ENCODE measurements at places on chromosomes 3 and 15.
A peak's percentile ranks its signal among the peaks of the same experiment; 100 is the strongest.

GRCh38 chr3:43770426-43771103 lies 79.8 kb downstream of the ABHD5 start:
- DNase-seq = no peak

DNA sequence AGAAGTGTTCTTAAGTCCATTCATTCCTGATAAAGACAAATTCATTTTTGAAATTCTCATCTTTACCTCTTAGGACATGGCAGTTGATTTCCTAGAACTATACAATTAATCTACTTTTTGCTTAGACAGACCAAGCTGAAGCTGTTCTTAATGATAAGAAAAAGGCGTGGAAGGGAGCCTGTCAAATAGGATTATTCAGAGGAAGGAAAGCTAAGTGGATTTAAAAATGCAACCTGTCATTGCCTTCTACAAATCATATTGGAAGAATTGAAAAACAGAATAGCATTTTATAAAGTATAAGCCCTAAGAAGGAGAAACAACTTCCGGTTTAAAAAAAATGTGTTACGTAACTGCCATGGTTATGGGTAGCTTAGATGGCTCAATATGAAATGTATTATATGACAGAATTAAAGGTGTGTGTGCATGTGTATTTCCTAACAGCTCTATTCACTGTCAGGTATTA lies 81.2 kb upstream of the RAP2B start:
- no peak for DNase-seq

GRCh38 chr3:177641206-177641605 lies 443.9 kb upstream of the TBL1XR1 start:
- DNase-seq = no peak

- no peak for DNase-seq
Measured at GRCh38 chr3:185813691-185814215, 11.1 kb downstream of the IGF2BP2 start.

DNA sequence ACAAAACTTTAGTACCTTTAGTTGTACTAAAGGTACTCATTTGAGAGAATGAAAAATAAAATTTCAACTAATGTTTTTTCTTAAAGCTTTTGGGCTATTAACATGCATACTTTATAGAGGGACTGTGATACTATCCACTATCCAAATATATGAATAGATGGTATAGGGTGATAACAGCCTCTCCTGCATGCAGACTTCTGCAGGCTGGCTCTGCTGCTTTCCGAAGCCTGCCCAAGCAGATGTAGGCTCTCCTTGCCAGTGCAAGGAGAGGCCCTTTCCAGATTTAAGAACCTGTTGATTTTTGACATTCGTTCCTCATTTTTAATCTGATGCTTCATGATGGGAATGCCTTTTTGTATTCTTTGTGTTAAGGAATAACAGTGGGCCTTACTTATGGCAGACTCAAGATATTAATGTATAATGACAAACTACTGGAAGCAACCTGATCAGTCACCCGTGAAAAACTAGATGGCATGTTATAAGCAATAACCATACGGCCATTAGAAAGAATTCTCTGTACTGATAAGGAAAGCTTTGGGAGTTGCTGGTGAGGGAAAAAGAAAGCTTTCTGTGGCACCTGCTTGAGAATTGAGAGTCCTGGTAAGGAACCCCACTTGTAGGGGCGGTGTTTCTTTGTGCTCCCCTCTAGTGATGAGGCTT lies 181.7 kb downstream of the TP63 start:
- DNase-seq = no peak

DNA sequence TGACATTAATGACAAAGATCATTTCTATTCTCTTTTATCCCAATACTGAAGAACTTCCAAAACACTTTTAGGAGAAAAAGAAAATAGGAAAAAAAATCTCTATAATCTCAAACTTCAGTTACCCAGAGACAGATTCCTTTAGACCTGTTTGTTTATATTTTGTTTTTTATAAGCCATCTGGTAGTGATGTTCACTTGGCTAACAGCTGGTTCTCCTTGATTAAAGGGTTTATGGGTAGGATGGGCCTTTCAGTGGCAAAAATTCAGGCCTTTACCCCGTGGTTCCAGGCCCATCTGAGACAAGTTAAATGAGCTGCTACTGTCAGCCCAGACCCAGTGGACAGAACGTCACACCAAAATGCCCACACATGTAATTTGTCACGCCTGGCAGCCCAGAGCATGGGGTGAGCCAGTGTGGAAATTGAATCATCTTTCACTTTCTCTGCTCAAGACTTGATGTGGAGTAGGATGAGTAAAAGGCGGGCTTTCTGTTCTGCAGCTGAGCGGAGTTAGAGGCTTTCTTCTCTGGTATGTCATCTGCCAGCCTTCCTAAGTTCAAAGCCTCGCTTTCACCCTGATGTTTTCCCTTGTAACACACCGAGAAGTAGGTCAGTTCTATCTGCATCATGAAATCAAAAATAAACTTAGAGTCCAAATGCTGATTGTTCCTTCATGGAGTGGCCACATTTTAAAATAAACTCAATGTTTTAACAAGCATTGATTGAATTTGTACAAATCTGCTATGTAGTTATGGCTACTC lies 62.5 kb upstream of the SKOR1 start:
- DNase-seq = no peak

- DNase-seq = no peak
Measured at GRCh38 chr15:59373215-59373614, 544 bp upstream of the MYO1E start.

GRCh38 chr15:59369597-59369996 lies 3.1 kb downstream of the MYO1E start:
- DNase-seq = no peak

- DNase-seq = no peak
Measured at GRCh38 chr3:195929452-195929851, 21.1 kb upstream of the TNK2 start.

- no peak for DNase-seq
Measured at GRCh38 chr3:31377045-31377642, 155.6 kb upstream of the STT3B start.

GRCh38 chr3:102225407-102226132 lies 209.2 kb upstream of the ZPLD1 start:
- no peak for DNase-seq

DNA sequence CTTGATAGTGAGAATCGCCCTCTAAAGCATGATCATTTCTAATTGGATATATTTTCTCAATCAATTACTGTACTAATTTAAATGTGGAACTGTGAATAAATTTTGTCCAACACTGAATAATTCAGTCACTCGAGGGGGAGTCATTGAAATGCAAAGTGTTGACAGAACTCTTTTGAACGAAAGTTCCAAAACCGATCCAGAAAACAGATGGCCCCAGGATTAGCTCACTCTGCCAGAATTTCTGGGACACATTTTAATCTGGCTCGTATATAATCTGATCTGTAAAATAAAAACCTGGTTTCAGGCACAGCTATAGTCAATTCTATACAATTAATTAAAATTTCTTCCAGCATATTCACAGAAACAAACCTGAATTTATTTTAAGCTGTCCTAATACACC lies 580.4 kb downstream of the ROBO1 start:
- DNase-seq = no peak

DNA sequence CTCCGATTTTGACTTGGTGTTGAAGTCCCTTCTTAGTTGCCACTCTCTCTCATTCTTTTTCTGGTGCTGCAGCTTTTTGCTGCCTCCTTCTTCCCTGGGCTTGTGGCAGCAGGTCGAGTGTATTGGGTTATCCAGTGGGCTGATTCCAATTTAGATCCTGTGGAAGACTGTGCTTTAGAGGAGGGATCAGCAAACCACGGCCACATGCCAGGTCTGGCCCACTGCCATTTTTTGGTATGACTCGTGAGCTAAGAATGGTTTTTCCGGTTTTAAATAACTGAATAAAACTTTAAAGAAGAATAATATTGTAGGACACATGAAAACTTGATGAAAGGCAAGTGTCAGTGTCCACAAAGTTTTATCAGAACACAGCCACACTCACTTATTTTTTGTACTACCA lies 330.5 kb downstream of the ROBO2 start:
- DNase-seq = no peak

- no peak for DNase-seq
Measured at GRCh38 chr15:98289747-98290146, 329.2 kb downstream of the ARRDC4 start.

DNA sequence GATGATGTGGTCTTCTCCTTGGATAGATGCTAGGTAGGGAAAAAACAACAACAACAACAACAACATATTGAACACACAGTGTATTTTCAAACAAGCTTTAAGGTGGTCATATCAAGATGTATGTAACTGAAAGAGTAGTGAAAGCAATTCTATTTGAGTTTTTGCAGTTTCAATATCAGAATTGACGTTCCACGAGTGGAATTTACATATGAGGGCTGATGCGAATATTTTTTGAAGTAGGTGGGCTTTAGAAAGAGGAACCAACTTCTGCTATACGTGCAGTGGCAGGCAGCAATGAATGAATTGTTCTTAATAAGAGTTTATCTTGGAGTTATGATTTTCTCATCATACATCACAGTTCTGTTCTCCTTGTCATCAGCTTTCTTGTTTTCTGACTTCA lies 151.9 kb upstream of the CNTN3 start:
- no peak for DNase-seq

- DNase-seq = no peak
Measured at GRCh38 chr3:129888771-129889170, 4.7 kb downstream of the TMCC1 start.

DNA sequence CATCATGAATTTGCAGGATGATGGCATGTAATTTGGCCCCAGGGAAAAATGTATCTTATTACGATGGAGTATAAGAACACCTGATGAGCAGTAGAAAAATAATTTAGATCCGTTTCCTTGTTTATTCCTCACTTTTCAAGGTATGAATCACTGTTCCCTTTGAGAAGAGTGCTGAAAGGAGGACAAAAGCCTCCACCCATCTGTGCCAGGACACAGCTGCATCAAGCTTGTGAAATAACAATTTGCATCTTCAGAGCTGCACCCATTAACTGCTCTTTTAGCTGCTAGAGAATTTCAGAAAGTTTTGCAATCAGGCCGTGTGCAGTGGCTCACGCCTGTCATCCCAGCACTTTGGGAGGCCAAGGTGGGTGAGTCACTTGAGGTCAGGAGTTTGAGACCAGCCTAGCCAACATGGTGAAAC lies 9.6 kb downstream of the CLDND1 start:
- no peak for DNase-seq

DNA sequence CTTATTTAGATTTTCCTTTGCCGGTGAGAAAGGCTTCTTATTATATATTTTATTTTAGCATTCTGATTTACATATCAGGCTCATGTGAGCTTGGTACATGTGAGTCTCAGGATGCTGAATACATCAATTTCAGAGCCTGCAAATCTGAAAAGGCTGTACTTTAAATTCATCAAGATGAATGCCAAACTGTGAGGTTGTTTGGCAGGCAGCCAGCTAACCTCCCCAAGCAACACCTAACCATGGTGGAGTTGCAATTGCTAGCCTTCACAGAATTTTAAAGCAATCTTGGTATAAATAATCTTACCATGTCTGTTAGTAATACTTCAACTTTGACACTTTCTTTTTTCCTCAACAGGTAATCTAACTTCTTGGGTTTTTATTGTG lies 252.5 kb downstream of the CDIN1 start:
- DNase-seq = no peak

- no peak for DNase-seq
Measured at GRCh38 chr3:126476166-126477060, 722 bp upstream of the ZXDC start.

GRCh38 chr3:36992806-36993325 lies at the start of gene EPM2AIP1:
Gene EPM2AIP1 (minus strand): TSS chr3:36993131. CDS start chr3:36993077, 54 bp downstream.
- DNase-seq = peak; percentile 5

DNA sequence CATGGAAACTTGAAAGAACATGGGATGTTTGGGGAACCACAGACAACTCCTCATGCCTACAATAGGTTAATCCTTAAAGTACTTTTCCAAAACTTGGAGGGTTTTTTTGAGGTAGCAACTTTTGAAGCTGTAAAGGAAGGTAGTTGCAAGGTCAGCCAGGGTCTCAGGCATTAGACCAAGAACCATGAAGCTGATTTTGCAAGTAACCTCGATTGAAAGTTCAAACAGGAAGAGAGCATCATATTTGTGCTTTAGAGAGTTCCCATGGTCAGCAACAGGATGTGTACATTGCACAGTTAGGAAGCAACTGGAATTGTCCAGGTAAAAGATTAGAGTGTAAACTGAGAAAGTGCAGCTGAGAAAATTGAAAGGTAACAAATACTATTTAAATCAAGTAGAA lies 199.8 kb upstream of the NR2F2 start:
- DNase-seq = no peak

DNA sequence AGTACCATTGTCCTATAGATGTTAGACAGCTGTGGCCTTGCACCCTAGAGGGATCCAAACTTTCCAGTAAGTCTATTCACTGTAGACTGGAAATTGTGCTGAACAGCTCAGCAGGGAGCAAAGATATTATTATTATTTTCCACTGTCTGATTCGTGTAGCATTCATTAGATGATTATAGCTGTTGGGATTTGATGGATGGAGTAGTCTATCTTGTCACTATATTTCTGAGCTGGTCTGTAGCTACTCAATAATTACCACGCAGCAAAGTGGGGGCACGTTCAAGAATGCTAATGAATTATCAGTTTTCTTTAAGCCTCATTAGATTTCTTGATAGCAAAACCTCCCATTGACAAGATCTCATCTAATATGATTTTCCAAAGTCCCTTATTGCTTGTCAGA lies 113.2 kb downstream of the RTP4 start:
- DNase-seq = no peak

- no peak for DNase-seq
Measured at GRCh38 chr3:132445817-132446216, 28.5 kb downstream of the DNAJC13 start.

DNA sequence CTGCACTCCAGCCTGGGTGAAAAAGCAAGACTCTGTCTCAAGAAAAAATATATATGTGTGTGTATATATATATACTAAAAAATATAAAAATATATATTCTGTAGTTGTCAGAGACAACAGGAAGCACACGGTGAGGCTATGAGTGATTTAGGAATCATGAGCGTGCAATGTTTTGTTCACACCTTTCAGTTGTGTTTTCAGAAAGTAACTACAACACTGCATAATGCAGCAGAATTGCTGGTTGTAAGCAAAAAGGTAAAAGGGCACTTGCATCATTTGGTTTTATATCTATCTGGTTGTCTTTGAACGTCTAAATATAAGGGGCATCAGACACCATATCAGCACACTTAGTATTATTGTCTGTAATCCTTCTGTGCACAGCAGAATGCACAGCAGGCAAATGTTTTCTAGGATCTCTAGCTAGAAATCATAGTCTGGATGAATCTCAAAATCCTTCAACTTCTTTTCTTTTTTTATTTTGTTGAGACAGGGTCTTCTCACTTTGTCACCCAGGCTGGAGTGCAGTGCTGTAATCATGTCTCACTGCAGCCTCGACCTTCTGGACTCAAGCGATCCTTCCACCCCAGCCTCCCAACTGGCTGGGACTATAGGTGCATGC lies 44.8 kb downstream of the CCR3 start:
- DNase-seq = no peak

DNA sequence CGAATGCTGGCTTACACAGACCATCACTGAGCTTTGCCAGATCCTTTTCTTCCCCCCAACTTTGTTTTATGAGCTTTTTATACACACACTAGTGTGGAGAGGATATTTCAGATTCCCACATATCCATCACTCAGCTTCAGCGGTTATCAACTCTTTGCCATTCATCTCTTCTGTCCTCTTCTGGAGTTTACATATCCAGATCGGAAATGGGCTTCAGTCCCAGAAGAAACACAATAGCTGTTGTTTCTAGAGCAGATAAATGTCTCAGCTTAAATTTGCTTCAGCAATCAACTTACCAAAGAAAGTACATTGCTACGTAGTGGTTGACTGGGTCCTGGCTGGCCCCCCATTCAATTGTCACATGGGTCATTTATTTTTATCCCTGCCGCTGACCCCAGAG lies 185.9 kb upstream of the BHLHE40 start:
- DNase-seq = no peak

GRCh38 chr3:56704706-56705105 lies 21.6 kb upstream of the TASOR start:
- no peak for DNase-seq

- DNase-seq = no peak
Measured at GRCh38 chr15:55774113-55774970, 31.4 kb upstream of the PRTG start.
